ENCODE measurements at places on chromosomes 1 and 21.

- DNase-seq, result no peak
Observed at GRCh38 chr1:227325156-227325555, 6.9 kb upstream of the CDC42BPA start.

- DNase-seq, result no peak
Observed at GRCh38 chr1:198788561-198789064, 149.8 kb downstream of the PTPRC start.

GRCh38 chr21:35873441-35873840 is 186.9 kb downstream of the SETD4 start:
- no peak for DNase-seq

DNA sequence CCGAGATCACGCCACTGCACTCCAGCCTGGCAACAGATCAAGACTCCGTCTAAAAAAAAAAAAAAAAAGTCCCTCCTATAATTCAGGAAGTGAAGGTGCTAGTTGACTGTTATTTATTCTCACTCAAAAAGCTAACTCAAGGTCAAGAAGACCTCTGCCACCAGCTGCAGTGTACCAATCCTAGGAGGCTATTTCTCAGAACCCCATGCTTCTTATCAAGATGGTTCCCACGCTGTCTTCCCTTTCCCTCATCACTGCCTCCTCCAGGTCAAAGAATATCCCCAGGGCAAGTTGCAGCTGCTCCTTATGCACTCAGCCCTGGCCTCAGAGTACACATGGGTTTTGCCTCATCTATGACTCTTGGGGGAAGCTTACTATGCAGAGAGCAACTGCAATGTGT is 53.6 kb downstream of the RERE start:
- DNase-seq, result no peak

DNA sequence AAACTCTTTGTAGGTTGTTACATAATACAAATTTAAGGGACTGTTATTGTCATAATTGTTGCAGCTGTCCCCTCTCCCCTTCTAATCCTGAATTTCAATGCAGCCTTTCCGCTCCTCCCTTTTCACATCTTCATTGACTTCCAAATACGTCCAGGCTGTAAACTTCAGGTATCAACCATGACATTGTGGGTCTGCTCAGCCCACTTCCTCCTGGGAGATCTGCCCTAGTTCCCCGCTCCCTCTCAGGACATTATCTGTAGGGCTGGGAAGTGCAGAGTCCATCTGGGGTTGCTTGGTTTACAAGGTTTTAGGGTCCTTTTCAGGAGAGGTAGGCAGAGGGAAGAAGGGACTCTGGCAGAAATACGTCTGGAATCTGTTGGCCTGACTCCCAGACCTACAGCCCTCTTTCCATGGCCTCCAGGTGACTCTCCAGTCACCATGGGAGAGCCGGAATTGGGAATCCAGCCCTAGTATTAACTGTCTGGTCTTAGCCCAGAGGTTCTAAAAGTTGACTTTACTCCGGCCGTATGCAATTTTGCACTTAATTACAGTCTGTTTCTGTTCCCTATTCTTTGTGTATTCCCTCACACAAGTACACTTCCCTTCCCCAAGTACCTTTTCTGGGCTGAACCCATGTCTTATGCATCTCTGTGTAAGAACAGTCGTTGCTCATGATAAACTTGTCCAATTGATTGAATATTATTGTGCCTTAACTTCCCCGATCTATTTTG is 4.7 kb upstream of the DENND2D start:
- no peak for DNase-seq

GRCh38 chr1:37017720-37018119 is 16.6 kb downstream of the GRIK3 start:
- no peak for DNase-seq

- DNase-seq, result peak; percentile 13
Observed at GRCh38 chr1:156801409-156802121, 15.1 kb downstream of the SH2D2A start.

DNA sequence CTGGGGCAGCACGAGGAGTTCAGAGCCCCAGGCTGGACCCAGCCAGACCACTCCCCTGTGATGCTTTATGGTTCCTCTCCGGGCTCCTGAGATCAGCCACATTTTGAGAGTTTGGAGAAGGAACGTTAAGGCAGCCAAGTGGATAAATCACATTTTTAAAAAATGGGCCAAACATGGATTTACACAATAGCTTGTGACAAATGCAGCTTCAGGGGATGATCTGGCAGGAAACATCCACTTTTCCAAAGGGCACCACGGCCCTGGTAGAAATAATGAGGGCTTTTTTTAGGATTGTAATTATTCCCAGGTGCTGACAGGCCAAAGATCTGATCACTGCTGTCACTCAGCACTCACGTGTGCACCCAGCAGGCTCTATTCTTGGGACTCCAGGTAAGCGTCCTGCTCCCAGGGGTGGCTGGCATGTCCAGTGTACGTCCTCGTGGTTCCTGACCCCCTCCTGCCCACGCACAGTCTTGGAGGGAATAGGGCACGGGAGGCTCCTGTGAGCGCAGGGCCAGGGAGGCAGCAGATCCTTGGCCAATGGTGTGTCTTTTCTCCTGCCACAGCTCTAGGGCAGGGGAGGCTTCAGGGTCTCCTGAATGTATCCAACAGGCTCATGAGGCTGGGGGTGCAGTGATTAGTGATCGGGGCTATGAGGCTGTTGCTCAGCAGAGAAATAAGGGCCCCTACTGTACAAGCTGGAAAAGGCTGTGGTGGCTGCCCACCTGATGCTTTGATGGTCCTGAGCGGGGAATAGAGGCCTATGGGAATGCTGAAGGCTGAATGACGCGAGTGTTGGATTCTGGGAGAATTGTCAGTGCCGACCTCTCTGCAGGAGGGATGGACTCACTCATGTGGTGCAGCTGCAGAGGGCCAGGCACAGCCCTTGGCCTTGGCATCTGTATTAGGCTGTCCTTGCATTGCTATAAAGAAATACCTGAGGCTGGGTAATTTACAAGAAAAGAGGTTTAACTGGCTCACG is 415.7 kb downstream of the PTPRU start:
- no peak for DNase-seq

- peak; percentile 46 for DNase-seq
Observed at GRCh38 chr1:44086692-44087474, 31.7 kb upstream of the KLF17 start.

GRCh38 chr1:151371370-151372057 is 991 bp downstream of the SELENBP1 start:
- DNase-seq, result peak; percentile 96

DNA sequence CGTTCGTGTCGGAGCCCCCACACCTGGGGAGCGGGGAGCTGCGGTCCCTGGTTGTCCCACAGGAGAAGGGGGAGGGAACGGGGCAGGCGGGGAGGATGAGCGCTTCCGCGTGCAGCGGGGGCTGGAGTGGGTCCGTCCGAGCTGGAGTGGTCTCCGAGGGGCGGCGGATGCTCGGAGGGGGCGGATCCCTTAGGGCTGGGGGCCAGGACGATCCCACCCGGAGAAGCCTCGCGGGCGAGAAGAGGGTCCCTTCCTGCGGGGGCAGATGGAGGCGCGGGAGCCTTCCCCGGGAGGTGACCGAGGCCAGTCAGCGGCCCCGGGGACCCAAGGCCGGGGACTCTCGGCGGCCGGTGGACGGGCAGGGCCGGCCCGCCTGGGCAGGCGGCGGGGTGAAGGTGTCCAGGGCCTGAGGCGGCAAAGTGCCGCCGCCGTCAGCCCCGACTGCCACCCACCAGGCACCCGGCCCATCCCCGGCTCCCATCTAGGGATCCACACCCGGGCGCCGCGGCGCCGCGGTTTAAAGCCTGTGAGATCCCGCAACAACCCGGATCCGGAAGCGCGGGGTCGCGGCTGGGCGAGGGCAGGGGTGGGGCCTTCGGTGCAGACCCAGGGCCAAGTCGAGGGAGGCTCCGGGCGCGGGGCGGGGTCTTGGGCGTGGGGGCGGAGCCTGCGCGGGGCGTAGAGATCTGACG is 5.3 kb upstream of the CCDC27 start:
- no peak for DNase-seq

GRCh38 chr1:113031171-113031933 is 41.6 kb upstream of the LRIG2 start:
- no peak for DNase-seq

DNA sequence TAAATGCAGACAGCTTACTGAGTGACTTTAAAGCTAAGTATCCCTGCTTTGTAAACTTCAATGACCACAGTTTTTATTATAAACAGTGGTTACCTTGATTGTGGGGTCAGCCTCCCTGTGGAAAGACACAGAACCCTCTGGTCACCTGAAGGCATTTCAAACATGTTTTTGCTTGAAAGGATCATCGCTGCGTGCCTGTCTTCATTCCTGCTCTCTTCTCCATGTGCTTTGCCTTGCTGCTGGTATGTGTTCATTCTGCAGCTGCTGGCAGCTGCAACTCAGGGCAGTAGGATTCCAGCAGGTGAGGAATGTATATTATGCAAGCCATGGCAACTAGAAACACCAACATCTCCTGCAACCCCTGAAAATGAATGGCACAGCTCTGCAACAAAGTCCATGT is 81.0 kb upstream of the VAV3 start:
- no peak for DNase-seq

GRCh38 chr1:46673749-46674182 is 2.1 kb downstream of the TEX38 start:
- no peak for DNase-seq

GRCh38 chr1:111203681-111204200 is 3.3 kb upstream of the DENND2D start:
- DNase-seq, result no peak

DNA sequence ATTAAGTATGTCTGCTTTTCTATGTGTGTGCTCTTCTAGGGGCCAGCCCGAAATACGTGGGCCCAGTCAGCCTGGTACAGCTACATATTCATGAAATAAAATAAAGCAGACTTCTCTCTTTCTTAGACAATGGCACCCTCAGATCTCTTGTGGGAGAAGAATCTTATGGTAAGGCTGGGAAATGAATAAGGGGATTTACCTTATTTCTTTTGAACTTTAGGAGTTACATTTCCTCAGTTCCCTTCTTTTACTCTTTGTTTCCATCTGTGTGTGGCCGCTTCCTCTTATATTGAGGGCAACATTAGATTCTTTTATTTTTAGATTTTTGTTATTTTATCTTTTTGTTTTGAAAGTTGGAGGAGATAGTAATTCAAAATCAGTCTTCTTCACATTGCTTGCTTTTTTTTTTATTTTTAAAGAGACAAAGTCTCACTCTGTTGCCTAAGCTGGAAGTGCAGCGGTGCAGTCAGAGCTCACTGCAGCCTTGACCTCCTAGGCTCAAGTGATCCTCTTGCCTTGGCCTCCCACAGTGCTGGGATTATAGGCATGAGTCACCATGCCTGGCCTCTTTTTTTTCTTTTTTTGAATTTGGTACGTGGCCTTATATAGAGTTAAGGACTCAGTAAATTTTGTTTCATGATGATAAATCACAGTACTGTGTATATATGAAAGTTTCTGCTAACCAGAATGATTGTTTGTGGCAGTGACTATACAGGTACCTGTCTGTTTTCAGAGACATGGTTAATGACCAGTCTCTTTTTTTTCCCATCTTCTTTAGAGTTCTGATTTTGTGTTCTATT is 9.1 kb downstream of the LAMC1 start:
- DNase-seq, result no peak

- no peak for DNase-seq
Observed at GRCh38 chr1:227712648-227713047, 22.5 kb downstream of the JMJD4 start.

DNA sequence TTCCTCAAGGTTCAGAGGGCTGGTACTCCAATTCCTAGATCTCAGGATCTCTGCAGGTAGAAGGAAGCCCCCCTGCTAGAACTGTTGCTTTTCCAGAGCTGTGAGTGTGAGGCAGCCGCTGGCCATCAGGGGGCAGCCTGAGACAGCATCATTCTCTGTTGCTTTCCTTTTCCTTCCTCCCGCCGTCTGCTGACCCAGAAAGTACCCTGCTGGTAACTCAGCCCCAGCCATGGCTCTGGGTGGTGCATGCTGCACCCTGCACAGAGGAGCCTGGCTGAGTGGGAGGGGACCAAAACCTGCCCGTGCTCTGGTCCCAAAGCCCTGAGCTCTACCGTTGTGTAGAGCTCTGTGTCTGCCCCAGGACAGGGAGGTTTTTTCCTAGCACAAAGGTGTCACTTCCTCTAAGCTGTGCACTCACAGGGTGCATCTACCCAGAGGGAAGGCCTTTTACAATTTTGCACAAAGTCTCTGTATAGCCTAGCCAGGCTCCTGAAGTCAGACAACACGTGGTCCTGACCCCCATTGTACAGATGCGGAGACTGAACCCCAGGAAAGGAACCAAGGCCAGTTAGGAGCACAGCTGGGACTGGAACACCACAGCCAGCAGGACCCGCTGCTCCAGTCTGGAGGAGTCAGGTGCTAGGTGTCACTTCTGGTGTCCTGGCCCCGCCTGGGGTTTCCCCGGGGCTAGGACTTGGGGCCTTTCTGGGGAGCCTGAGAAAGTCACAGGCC is 5.6 kb upstream of the FAM131C start:
- peak; percentile 12 for DNase-seq

GRCh38 chr1:171334024-171334640 is 20.1 kb downstream of the FMO4 start:
- no peak for DNase-seq

- no peak for DNase-seq
Observed at GRCh38 chr1:227846265-227846858, 30.9 kb downstream of the PRSS38 start.

GRCh38 chr1:31576201-31576669 is at the start of gene TINAGL1:
TSS of gene TINAGL1 (plus strand) at chr1:31576515. CDS start at chr1:31577149, 634 bp downstream.
- DNase-seq, result no peak

DNA sequence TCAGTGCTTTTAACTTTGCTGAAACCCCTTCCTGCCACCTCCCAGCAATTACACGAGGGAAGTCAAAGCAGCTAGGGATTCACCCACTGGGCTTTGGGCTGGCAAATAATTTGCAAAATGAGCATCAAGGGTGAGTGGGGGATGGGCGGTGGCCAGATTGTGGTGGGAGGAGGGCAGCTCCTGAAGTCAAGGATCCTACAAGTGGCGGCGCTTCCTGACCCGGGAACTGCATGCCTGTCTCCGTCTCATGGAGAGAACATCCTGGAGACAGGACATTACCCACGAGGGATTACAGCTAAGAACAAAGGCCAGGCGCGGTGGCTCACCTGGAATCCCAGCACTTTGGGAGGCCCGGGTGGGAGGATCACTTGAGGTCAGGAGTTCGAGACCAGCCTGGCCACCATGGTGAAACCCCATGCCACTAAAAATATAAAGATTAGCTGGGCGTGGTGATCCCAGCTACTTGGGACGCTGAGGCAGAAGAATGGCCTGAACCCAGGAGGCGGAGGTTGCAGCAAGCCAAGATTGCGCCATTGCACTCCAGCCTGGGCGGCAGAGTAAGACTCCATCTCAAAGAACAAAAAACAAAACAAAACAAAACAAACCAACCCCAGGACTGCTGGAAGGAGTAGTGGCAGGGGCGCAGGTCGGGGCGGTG is 12.9 kb downstream of the TTC34 start:
- DNase-seq, result no peak

GRCh38 chr1:241606544-241606943 is 33.6 kb downstream of the CHML start:
- no peak for DNase-seq

GRCh38 chr1:66261364-66261763 is 272.6 kb upstream of the SGIP1 start:
- no peak for DNase-seq

GRCh38 chr1:53979712-53980450 is 33.7 kb downstream of the LRRC42 start:
- DNase-seq, result no peak

Measured in NCI-H187 (cell line).